Stimulated activated naive B cell treated with anti-CD40 and anti-IgM and Interleukin-4, amounts not matched to agents 10 μg/mL and 1 μg/mL and 100 μg/mL, for 72 hours (primary cell): ENCODE measurements at places on chromosomes 13 and 19.

- DNase-seq: no peak
These were observed 36.1 kb downstream of the ADPRHL1 start for GRCh38 chr13:113417008-113417751.

DNA sequence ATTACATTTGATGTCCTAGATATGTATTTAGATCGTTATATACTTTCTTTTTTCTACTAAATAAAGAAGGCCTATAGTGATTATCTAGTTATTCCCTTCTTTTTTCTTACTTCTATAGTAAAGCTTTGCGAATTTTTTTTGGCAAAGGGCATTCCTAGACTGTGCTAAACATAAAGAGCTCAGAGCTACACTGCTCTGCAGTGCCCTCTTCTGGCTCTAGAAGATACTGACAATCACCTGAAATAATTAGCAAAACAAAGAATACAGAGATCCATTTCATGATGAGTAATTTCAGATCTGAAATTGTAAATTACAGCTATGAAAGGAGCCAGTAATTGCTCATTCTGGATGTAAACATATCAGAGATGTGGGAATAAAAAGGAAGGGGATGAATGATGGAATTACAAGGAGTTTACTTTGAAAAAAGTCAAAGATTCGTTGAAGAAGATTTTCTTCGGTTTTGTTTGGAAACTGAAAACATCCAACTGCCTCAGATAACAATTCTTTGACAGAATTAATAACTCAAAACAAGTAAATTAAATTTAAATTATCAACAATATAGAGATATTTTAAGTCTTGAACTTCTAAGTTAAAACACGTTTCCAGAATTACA lies 288.5 kb downstream of the NALCN start:
- no peak for DNase-seq

- DNase-seq: no peak
These were observed 23.9 kb upstream of the METTL21C start for GRCh38 chr13:102718746-102719145.

DNA sequence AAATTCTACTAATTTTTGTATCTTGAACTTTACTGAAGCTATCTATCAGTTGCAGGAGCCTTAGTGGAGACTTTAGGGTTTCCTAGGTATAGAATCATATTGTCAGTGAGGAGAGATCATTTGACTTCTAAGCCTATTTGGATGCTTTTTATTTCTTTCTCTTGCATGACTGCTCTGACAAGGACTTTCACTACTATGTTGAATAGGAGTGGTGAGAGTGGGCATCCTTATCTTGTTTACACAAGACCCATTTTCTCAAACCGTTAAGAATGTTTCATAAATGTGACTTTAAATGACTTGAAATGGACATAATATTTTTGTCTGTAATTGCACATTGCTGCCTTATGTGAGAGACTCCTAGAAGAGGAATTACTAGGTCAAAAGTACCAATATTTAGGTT lies 17.9 kb upstream of the CSNK1A1L start:
- no peak for DNase-seq

DNA sequence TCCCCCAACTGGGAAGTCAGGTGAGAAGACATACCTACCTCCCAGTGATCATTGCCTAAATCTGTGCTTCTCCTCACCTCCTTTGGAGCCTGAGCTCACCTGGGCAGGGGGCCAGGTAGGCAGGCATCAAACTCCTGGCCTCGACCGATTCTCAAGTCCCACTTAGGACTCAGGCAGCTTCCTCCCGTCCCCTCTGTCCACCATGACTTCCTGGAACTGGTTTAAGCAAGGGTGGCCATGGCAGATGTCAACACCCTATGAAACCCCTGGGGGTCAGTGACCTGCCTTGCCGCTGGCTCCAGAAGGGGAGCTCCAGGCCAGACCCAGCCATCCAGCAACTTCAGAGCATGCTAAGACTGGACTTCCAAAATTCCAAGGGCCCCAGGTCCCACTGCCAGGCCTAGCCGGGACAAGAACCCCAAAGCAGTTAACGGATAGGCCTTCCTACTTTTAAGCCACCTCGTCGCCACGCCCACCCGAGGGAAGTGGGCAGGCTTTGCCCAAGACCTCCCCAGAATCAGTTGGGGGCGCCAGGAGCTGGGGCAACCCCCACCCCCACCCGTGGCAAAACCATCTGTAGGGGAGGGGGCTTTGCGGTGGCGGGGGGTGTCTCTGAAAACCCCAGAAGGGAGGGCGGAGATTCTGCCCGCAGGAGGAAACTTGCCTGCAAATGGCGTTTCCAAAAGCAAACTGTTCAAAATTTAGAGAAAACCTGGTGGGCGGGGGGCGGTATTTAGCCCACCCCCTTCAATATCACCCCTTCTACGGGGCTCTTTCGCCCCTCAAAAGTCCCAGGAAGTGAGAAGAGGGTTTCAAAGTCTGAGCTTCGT lies 657 bp downstream of the PLIN3 start:
- DNase-seq: peak; percentile 51

DNA sequence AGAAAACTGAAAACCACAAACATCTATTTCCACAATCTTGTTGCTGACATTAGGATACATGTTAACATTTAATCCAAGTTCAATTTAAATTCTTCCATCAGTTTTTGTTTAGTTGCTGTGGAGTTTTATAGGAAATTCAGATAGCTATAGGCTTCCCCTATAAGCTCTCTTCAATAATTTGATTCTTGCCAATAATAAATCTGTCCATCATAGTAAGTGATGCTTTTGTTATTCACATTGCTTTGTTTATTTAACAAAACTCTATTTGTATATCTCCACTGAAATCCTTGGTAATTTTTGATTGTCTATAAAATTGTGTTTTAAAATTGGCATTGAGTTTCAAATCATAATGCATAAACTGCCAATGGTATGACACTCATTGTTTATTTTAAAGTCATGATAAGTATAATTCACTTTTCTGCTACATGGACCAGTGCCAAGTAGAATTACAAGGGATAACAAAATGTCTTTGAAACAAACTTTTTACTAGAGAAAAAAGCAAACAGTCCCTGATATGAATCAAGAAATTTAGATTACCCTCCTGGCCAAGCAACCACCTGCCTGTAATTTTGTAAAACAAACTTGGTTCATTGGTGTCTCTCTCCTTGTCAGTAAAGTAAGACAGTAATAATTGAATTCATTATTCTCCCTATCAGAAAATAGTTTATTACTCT lies 577.3 kb upstream of the GPC6 start:
- DNase-seq: no peak

DNA sequence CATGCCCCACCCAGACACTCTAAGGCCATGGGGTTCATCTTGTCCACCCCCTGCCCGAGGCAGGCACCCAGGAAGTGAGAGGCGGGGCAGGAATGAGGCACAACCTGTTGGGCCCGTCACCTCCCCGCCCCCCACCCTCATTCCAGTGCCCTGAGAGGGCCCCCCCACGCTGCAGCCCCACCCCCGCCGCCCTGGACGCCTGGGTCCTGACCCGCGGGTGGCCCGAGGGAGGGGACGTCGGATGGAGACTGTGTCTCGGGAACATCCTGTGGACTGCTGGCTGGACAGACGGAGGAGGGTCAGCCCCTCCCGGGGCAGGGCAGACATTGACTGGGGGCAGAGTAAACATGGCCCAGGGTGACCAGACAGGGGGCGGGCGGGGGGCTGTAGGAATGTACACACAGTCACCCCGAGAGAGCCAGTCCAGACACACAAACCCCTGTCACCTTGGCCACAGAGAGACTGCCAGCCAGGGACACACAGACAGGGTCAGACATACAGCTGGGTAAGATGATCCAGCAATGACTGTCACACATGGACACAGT lies 7.4 kb upstream of the JUNB start:
- DNase-seq: no peak

DNA sequence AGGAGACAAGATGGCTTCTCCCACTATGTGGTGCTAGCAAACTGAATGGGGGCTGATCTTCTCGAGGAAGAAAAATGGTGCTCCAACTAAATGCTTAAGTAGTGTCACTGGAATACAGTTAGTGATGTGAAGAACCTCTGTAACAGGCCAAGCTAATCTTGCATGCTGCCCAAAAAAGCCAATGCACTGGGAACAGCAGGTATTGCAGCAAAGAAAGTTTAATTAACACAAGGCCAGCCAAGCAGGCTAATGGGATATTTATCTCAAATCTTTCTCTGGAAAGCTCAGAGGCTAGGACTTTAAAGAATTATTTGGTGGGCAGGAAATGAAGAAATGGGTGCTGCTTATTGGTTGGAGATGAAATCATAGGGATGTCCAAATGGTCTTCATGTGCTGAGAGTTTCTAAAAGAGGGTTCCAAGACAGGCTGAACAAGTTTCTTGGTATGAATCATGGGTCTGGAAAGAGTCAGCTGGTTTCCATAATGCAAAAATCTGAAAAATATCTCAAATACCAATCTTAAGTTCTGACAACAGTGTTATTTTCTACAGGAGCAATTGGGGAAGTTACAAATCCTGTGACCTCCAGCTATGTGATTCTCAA lies 1550.5 kb downstream of the SLITRK5 start:
- no peak for DNase-seq

GRCh38 chr19:2982983-2983350 lies 5.6 kb downstream of the TLE6 start:
- no peak for DNase-seq

DNA sequence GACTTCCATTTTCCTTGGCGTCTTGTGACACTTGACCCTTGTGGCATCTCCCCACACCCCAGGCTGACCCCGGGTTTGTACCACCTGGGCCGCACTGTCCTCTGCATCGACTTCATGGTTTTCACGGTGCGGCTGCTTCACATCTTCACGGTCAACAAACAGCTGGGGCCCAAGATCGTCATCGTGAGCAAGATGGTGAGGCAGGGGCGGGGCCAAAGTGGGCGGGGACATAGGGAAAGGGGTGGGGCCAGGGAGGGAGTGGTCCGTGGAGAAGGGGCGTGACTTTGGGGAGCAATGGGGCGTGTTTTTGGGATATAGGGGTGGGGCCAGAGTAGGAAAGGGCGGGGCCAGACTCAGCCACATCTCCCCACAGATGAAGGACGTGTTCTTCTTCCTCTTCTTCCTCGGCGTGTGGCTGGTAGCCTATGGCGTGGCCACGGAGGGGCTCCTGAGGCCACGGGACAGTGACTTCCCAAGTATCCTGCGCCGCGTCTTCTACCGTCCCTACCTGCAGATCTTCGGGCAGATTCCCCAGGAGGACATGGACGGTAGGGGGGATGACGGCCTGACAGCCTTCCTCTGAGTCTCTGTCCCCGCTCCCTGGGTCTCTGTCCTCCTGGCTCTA lies 42.8 kb downstream of the TRPM4 start:
- no peak for DNase-seq

GRCh38 chr13:32438871-32439270 lies 10.9 kb upstream of the N4BP2L1 start:
- DNase-seq: no peak

- DNase-seq: no peak
These were observed 549 bp downstream of the ZNF583 start for GRCh38 chr19:56404705-56405056.

DNA sequence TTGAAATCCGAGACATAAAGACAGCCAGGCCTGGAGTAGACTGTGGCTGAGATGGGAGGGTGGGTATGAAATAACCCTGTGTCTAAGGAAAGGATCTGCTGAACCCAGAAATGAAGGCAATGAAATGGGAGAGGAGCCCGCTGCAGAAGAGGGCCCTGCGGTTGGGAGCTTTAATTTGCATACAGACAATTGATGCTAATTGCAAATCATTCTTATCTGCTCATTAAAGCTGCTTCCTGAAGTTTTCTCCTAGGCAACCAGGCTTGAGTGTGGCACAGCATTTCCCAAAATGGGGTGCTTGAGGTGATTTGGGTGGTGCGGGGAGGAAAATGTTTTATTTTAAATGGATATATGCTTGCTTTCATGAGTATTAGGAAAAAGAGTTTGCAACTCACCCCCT lies 55.4 kb downstream of the DPF1 start:
- no peak for DNase-seq

DNA sequence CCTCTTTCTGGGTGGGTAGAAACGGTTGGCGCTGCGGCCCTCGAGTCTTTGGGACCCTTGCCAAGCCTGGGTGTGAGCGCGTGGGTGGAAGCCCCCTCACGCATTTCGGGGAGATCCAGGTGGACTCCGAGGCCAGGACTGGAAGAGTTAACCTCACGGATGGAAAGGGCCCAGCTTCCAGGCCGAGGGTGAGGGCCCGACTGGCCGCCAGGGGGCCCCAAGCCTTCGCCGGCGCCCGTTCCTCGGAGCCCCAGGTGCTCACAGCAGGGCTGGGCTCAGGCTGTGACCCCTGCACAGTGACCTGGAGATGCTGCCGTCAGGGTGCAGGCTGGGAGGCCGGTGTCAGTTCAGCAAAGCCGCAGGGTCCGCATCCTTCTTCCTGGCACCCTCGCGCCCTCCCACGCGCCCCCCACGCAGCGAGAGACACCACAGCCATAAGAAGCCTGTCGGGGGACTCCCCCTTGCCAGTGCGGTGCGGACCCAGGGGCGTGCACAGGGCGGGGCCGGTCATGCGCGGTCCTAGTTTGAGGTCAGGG lies 34.2 kb upstream of the TMEM255B start:
- peak; percentile 86 for DNase-seq

DNA sequence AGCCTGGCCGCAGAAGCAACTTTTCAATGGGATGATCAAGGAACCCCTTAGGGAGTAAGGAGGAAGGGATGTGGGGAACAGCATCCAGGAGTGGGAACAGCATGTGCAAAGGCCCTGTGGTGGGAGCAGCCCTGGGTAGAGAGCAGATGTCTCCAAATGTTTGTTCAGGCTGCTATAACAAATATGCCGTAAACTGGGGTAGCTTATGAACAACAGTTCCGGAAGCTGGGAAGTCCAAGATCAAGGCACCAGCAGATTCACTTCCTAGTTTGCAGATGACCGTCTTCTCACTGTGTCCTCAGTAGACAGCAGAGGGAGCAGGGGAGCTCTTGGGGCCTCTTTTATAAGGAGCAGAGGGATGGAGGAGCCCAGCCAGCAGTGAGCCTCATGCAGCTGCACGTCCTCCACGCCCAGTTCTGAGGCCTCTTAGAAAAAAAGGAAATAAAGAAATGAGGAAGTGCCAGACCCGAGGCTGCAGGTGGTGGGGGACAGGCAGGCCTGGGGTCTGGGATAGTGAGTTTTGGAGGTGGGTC lies 4.2 kb upstream of the LRRC25 start:
- DNase-seq: peak; percentile 66

- no peak for DNase-seq
These were observed 62.0 kb downstream of the ABCC4 start for GRCh38 chr13:95239283-95239682.

GRCh38 chr13:23739596-23739995 lies 149.6 kb downstream of the MIPEP start:
- no peak for DNase-seq

- DNase-seq: no peak
These were observed 113.7 kb downstream of the DNAJC15 start for GRCh38 chr13:43136920-43137575.

GRCh38 chr13:27296496-27296895 lies 25.9 kb downstream of the RASL11A start:
- DNase-seq: no peak

GRCh38 chr13:79456051-79456450 lies 24.9 kb upstream of the NDFIP2 start:
- DNase-seq: no peak
